ENCODE measurements at places on chromosomes 16 and 17. TPM values are rescaled to one million over a fixed set of nuclear protein-coding genes. Genes with fewer than 3 reads are reported as not detected.

The NDUFB10 gene
- total RNA-seq = 96.9 TPM

The IGSF6 gene
- total RNA-seq = not detected

The DNAH2 gene
- total RNA-seq = 0.22 TPM

The CBX2 gene
- 111 TPM for total RNA-seq

The XYLT1 gene
- total RNA-seq = 12.3 TPM

The KRTAP4-3 gene
- total RNA-seq = not detected

The XAF1 gene
- not detected for total RNA-seq

The ADGRG3 gene
- not detected for total RNA-seq

The RAPGEFL1 gene
- total RNA-seq = 18.3 TPM

The CALCOCO2 gene
- total RNA-seq = 85.3 TPM

- no peak for DNase-seq
Observed at GRCh38 chr16:85699628-85700027, 10.9 kb upstream of the GINS2 start.

DNA sequence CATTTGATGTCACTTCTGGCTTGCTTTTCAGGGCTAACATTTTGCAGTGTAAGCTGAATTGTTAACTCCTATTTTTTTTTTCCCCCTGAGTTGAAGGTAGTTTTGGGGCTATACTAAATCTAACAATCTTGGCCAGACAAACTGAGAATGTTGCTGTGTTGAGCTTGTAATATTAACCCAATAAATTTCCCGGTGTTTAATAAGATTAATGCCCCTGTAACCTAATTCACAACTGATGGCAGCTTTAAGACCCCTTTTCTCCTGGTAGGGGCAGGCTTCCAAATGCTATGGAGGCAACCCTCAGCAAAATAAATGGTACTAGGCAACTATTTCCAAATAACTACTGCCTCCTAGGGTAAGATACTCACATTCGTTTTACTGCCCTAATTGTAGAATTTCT lies 549.6 kb upstream of the KIF2B start:
- no peak for DNase-seq

- no peak for DNase-seq
Observed at GRCh38 chr17:72642720-72643119, 449.8 kb downstream of the SLC39A11 start.

DNA sequence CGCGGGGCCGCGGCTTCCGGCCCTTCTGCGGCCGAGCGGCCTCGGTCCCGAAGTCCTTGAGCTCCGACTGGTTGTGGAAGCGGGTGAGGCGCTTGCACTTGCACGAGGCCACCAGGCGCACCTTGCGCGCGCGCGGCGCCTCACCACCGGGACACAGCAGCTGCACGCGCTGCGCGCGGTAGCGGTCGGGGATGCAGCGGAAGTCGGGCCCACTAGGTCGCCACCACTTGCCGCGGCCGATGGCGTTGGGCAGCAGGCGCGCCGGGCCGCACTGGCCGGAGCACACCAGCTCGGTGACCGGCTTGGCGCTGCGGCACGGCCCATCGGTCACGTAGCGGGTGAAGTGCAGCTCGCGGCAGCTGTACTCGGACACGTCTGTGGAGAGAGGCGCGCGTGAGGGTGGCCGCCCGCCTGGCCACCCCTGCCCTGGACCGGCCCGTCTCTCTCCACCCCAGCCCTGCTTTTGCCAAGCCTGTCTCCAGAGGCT lies 3.2 kb downstream of the SOST start:
- DNase-seq = peak; percentile 60

GRCh38 chr17:40577611-40578065 lies 12.4 kb upstream of the CCR7 start:
- DNase-seq = no peak

GRCh38 chr16:56047307-56048234 lies 143.7 kb upstream of the GNAO1 start:
- no peak for DNase-seq

DNA sequence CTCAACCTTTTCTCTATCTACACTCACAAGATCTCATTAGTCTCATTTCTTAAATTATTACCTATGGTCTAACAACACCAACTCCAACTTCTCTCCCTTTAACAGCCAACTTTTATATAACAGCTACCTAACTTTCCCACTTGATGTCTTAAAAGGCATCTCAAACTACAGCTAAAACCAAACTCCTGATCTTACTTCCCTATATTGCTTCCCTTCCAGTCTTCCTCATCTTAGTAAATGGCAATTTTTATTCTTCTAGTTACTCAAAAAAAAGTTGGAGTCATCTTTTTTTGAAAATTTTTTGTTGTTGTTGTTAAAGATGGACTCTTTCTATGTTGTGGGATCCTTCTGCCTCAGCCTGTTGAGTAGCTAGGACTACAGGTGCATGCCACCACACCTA lies 15.3 kb downstream of the SRR start:
- DNase-seq = no peak

- no peak for DNase-seq
Observed at GRCh38 chr17:7459961-7460545, 15.2 kb downstream of the CHRNB1 start.

DNA sequence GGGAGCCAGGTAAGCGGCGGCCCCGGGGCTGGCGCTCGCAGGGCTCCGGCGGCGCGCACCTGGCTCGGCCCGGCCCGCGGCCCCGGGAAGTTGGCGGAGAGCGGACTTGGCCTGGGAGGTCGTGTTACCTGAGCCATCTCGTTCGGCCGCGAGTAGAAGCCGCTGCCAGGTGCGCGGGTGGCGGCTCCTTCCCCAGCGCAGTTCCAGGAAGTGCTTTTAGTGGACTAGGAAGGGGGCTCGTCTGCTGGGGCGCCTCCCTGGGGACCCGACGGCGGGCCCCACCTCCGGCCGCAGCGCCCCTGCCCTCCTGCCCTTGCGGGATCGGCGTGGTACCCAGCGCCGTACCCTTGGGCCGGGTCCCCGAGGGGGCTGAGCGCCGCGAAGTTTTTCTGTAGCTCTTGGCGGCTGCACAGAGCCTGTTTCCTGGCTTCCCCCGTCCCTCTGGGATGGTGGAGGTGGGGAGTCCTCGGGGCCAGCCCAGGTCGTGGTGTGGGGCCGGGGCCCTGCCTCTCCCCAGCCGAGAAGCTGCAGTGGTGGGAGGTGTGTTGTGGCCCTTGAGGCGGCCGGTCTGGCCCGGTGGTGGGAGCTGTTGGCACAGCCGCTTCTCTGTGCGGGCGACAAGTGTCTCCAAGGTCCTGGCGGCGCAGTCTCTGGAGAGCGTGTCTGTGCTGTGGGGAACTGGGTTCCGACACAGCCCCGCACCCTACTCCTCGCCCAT lies 96.9 kb downstream of the RAB11FIP4 start:
- DNase-seq = no peak

- peak; percentile 41 for DNase-seq
Observed at GRCh38 chr16:85296859-85297660, 184.8 kb upstream of the CIBAR2 start.

DNA sequence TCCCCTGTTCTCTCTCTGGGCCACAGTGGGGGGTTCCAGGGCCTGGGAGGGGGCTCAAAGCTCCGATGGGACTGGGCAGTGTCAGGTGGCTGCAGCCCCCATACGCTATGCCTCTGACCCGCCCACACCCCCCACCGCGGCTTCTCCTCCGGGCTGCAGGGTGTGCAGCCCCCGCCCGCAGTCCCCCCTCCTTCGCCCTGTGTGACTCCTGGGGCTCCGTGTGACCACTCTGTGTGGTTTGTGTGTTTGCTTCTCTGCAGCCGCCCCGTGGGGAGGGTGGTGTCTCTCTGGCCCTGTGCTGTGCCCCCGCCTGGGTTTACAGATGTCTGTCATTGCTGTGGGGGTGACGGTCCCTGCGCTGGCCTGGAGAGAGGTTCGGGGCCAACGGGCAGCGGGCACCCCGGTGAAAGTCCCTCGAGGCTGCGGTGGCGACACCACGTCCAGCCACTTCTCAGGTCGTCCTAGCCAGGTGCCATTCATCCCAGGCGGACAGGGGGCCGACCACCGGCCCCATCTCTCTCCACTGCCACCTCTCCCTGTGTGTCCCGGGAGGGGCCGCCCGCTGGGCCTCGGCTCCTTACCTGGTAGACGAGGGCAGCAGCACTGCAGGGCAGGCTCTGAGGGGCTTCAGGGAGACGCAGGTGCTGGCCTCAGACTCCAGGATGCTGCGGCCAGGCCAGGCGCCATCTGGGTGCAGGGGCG lies 5.5 kb downstream of the SSTR5 start:
- no peak for DNase-seq

- DNase-seq = peak; percentile 62
Observed at GRCh38 chr17:44221084-44221861, 1.8 kb upstream of the UBTF start.

- DNase-seq = no peak
Observed at GRCh38 chr16:31182391-31182790, 2.5 kb downstream of the FUS start.

- no peak for DNase-seq
Observed at GRCh38 chr17:49574945-49575678, 559 bp upstream of the NXPH3 start.
